ENCODE measurements at places on chromosomes 3 and 15. TPM values are rescaled to one million over a fixed set of nuclear protein-coding genes. Genes with fewer than 3 reads are reported as not detected.

Gene XCR1
- total RNA-seq: not detected

Gene ALDH1A3
- total RNA-seq: not detected

Gene CPNE9
- total RNA-seq: not detected

Gene AMIGO3
- 5.2 TPM for total RNA-seq

Gene ACAD11
- total RNA-seq: 39.6 TPM

Gene RFX7
- total RNA-seq: 6.0 TPM

Gene SNUPN
- total RNA-seq: 16.8 TPM

Gene PAK6
- 9.7 TPM for total RNA-seq

Gene HERC2
- total RNA-seq: 53.0 TPM

Gene CIDEC
- not detected for total RNA-seq

Gene IQCH
- total RNA-seq: 8.0 TPM

Gene EPHA3
- total RNA-seq: 9.2 TPM

Gene HDAC11
- 35.7 TPM for total RNA-seq

Gene ABI3BP
- total RNA-seq: 0.54 TPM

Data from cardiac muscle cell (in vitro differentiated cells and primary cell).